Activated T-helper 1 cell treated with anti-CD3 and anti-CD28 coated beads, Interleukin-12 subunit alpha, Interleukin-12 subunit beta, Interleukin-2, Interleukin-4 antibody, amounts not matched to agents 30 ng/mL and 10 ng/mL and 1 ng/mL, durations not matched to agents 14 hours and 24 hours and 36 hours (primary cell): ENCODE measurements at places on chromosomes 4 and X. TPM values are rescaled to one million over a fixed set of nuclear protein-coding genes. Genes with fewer than 3 reads are reported as not detected.

The DCAF4L1 gene
- total RNA-seq, result 0.20 and 0.31 TPM in 2 replicates

GRCh38 chr4:8200302-8200975 lies 1.3 kb downstream of the SH3TC1 start:
- H3K4me3 ChIP-seq, result peak overlapping the region; percentile 89
- peak overlapping the region; percentile 95 for H3K27ac ChIP-seq
- peaks cover 1% of the 10 kb centered on the region for H3K27me3 ChIP-seq
- peak; percentile 28 for DNase-seq

- H3K27ac ChIP-seq, result no peak overlapping the region
- H3K4me1 ChIP-seq, result no peaks in the 10 kb centered on the region
- H3K27me3 ChIP-seq, result no peaks in the 10 kb centered on the region
- DNase-seq, result no peak
Measured at GRCh38 chrX:40806513-40807220, 71.3 kb upstream of the MED14 start.

DNA sequence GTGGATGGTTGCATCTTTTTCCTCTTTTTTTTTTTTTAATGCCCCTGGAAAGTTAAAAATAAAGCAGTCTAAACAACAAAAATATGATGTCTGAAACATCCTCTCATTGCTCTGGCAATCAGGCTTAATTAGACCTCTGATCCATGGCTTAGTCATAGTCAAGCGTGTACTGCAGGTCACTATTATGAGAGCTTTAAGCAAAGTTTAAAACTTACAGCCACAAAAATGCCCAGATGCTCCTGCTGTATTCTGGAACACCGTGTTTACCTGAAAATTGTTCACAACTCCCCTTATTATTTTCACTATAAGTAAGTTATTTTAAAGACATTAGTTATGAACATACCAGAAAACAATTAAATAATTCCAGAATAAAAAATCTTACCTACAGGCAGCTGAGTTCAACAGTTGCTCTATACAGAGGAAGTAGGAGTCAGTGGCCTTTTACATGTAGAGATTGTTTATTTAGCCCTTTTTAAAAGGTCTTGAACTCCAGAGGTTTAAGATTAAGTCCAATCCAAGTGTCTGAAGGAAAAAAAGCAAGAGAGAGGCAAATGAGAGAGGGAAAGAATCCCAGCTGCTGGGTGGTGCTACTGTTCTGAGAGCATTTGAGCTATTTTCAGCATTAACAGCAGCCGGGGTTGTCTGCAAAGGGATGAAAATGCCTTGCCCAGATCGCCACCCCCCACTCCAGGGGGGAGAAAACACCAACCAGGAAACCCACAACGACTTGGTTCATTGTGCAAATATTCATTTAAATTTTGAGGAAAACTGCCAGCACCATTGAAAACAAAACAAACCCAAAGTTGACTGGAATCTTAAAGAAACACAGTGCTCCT lies 36.9 kb downstream of the SORBS2 start:
- no peak overlapping the region for H3K4me3 ChIP-seq
- no peaks in the 10 kb centered on the region for H3K36me3 ChIP-seq
- DNase-seq, result no peak

DNA sequence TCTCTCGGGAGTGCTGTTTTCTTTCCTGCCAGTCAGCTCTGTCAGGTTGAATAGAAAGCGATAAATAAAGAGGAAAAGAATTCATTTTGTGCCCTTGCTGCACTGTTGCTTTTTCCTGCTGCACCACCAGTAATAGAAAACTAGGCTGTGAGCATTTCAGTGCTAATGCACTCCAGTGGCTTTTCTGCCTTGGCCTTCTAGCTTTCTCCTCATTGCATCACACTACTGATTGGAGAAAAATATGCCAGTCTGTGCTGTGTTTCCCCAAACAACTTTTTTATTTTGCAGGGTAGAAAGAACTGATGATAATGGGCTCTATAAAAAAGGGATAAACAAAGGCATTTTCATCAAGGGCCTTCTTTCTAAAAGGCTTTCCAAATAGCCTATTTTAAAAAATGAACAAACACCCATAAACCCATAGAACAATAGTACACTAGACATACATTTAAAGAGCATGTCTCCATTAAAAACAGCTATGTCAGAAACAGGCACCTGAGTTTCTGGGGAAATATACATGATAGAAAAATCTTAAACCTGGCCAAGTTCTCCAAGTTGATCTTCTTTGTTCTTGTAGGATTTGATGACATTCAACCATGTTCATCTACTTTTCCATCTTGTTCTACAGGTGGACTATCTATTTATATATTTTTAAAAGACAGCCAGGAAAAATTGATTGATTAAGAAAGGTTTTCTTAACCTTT lies 86.3 kb downstream of the GPRIN3 start:
- no peak overlapping the region for H3K27ac ChIP-seq
- H3K4me3 ChIP-seq, result no peak overlapping the region
- no peaks in the 10 kb centered on the region for H3K27me3 ChIP-seq

DNA sequence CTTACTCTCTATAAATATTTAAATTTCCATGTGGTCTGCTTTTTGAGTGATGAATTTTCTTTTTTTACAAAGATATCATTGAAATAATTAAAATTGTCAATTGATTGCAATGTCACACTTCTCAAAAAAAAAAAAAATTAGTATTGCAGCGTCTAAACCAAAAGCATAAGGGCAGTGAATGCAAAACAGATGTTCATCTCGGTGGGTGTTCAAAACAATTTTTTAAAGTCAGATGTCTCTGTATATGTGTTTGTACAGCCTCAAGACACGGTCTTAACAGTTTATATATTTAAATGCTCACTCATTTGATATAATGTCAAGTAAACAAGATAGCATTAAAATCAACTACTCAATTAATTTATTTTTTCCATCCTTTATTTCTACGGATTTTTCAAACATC lies 52.3 kb downstream of the PALLD start:
- no peak overlapping the region for H3K27ac ChIP-seq
- H3K27me3 ChIP-seq, result peaks cover 5% of the 10 kb centered on the region
- no peaks in the 10 kb centered on the region for H3K4me1 ChIP-seq
- no peak for DNase-seq

GRCh38 chr4:81913427-81913879 lies 441.7 kb upstream of the RASGEF1B start:
- no peak overlapping the region for H3K4me3 ChIP-seq
- peaks cover 9% of the 10 kb centered on the region for H3K4me1 ChIP-seq
- H3K27ac ChIP-seq, result no peak overlapping the region
- DNase-seq, result peak; percentile 28
- H3K36me3 ChIP-seq, result no peaks in the 10 kb centered on the region
